ENCODE measurements at places on chromosomes 1 and 21. TPM values are rescaled to one million over a fixed set of nuclear protein-coding genes. Genes with fewer than 3 reads are reported as not detected.

Gene UQCRHL
- polyA plus RNA-seq: 3.5 TPM

Gene FYB2
- 1.2 TPM for polyA plus RNA-seq

Gene PDZK1
- polyA plus RNA-seq: 268 TPM

Gene ALX3
- polyA plus RNA-seq: not detected

Gene KLHDC8A
- polyA plus RNA-seq: 1.7 TPM

Gene CELA3B
- 4.1 TPM for polyA plus RNA-seq

Gene S100A8
- 121 TPM for polyA plus RNA-seq

Gene TRPM2
- polyA plus RNA-seq: 2.7 TPM

Gene INSRR
- polyA plus RNA-seq: not detected

Gene CLIC6
- 0.81 TPM for polyA plus RNA-seq

Gene CR1
- 0.40 TPM for polyA plus RNA-seq

Gene THEMIS2
- 4.1 TPM for polyA plus RNA-seq

Gene AP4B1
- 12.4 TPM for polyA plus RNA-seq

Data from small intestine (tissue), 16 donors.